Articular chondrocyte of knee joint (primary cell): ENCODE measurements at places on chromosomes 7 and 10. TPM values are rescaled to one million over a fixed set of nuclear protein-coding genes. Genes with fewer than 3 reads are reported as not detected.

The HOXA10 gene
- 30.6 and 44.3 TPM in 2 replicates for total RNA-seq

The PDK4 gene
- total RNA-seq: 2.2 and 18.5 TPM in 2 replicates

The NPFFR1 gene
- not detected in 2 replicates for total RNA-seq

The AKR1C8 gene
- total RNA-seq: 0.22 TPM in 1 of 2 replicates, not detected in the other

The GSTK1 gene
- 92.3 and 94.9 TPM in 2 replicates for total RNA-seq

The AS3MT gene
- 10.2 and 12.2 TPM in 2 replicates for total RNA-seq
